ENCODE measurements at places on chromosomes 5 and 9.

GRCh38 chr9:26955222-26955903, 849 bp upstream of the IFT74 start:
- no peak for DNase-seq

- no peak for DNase-seq
These were observed 112.5 kb downstream of the TENT4A start for GRCh38 chr5:6825678-6826244.

GRCh38 chr5:150500328-150500841, 7.5 kb upstream of the NDST1 start:
- DNase-seq: no peak

DNA sequence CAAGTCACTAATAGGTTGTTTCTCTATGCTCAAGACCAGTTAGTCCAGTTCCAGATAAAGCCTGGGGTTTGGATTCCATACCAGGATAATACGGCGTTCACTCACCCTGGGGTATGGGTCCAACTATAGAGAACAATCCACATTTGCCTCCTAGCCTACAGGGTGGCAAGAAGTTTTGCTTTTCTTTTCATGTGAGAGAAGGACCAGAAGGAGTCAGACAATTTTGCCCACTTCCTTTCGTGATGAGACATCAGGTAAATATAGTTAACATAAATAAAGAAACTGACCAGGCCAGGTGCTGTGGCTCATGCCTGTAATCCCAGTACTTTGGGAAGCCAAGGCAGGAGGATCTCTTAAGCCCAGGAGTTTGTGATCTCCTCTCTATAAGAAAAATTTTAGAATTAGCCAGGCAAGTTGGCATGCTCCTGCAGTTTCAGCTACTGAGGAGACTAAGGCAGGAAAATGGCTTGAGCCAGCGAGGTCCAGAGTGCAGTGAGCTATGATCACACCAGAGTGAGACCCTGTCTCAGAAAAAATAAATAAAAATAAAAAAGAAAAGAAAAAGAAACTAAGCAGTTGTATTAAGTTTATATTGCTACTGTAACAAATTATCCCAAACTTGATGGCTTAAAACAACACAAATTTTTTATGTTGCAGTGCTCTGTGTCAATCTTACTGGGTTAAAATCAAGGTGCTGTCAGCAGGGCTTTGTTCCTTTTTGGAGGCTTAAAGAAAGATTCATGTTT, 7.5 kb upstream of the REEP5 start:
- DNase-seq: no peak

DNA sequence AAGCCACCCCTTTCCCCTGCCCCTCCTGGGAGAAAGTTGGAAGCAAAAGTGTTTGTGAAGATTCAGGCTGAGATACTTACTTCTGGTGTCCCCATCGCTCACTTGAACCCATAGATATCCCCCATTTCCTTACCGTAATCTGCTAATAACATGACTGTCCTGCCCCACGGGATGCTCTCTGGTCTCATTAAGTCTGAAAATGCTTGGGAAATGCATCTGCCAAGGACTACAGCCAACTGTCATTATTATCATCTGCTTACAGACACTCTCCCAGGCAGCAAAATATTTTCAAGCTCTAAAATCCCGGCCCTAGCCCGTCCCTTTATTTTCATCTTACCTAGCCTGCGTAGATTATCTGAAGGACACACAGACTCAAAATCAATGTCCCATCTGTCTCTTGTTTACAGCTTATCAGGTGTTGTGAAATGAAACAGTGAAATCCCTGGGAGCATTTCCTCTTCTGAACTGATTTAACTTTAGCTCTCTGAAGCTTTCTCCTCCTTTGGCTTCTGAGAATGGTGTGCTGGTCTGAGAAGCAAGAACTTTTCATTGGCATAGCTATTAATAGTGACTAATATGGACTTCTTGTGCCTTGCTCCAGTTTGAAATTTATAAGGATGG, 126.9 kb upstream of the OSMR start:
- no peak for DNase-seq

GRCh38 chr9:22165144-22165543, 156.0 kb upstream of the CDKN2B start:
- no peak for DNase-seq

DNA sequence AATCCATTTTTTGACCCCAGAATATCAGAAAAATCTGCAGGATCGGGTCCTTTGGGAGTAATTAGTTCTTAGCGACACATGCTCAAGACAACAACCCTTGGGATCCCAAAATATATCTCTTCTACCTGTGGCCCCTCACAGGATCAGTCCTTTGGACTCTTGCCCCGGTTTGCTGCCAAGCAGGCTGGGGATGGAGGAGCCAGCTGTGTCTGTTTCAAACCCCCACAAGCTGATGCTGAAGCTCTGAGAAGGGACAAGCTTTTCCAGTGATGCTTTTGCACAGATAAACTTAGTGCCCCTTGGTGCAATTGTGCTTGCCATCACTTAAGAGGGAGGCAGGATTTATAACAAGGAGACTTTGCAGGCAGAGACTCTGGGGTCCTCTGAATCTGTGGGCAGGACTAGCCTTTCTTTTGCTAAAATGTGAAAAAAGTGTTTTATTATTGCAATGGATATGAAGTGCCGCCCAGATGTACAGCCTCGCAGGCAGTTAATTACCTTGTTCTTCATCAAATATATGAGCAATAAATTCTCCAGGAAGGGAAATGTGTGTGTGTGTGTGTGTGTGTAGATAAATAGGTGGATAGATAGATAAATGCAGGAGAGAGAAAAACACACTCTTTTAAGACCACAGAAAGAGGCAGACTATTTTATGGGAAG, 9.6 kb upstream of the LHX2 start:
- DNase-seq: no peak

- DNase-seq: no peak
These were observed 167.9 kb upstream of the VLDLR start for GRCh38 chr9:2453701-2454100.

- DNase-seq: no peak
These were observed 417.4 kb downstream of the CETN3 start for GRCh38 chr5:89992201-89992600.

- no peak for DNase-seq
These were observed 81.2 kb upstream of the TRIM32 start for GRCh38 chr9:116605904-116606341.

GRCh38 chr5:72064801-72065570, 42.3 kb upstream of the MAP1B start:
- no peak for DNase-seq

DNA sequence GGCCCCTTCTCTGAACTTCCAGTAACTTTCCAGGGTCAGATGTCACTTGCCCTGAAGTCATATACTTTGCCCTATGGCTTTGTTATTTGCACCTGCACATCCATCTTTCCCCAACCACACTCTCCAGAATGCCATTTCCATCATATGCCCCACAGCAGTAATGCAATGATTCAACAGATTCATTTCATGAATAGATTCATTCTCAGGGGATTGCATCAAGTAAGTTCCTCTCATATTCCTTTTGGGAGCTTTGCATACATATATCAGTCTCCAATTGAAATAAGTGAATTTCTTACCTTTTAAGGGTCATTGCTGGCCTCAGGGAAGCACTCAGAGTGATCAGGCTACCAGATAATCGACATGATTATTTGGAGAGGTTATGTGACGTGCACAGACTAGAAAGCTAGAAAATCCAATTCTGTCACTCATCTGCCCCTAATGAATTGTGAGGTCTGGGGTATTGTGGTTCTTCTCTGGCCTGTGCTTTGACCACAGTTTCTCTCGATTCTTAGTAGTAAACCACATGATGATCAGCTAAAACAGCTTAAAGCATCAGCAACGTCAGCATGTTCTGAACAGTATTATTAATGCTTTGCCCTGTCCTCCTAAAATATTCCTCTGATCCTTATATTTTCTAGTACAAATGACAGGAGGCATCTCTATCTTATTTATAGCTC, 179.9 kb downstream of the ATPSCKMT start:
- no peak for DNase-seq

GRCh38 chr5:92023555-92023954, 640.4 kb upstream of the ARRDC3 start:
- no peak for DNase-seq

GRCh38 chr9:3773362-3774060, 247.7 kb upstream of the RFX3 start:
- no peak for DNase-seq

DNA sequence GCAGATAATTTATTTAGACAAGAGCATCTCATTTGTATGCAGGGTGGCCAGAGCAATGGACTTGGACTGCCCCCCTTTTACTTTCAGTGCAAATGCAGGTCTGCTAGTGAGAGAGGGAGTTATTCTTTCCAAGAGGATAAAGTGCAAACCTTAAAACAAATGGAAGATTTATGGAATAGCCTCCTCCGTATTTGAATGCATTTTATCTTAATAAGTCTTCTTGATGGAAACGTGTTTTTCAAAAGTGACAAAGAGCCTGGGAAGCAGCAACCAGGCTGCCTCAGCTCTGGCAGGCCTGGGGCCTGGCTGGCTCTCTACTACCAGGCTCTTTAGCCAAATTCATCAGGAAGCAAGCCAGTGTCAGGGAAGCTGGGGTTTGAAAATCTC, 6.8 kb downstream of the NR2F1 start:
- no peak for DNase-seq

DNA sequence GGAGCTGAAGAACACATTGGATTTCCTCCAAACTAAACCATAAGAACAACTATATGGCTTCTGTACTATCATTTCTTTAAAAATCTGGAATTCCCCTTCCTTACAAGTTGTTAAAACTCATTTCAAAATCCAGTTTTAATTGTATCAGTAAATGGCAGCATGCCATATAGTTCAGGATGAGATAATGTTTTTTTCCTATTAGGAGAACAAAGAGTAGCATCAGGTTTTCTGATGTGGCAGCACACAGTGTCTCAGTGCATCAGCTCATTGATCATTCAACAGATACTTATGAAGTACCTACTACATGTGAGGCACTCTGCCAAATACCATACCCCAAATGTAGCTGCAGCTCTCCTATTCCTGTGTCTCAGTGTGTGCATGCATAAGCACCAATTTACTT, 161.1 kb downstream of the EPB41L4A start:
- no peak for DNase-seq
